ENCODE measurements at places on chromosomes 11 and 22. TPM values are rescaled to one million over a fixed set of nuclear protein-coding genes. Genes with fewer than 3 reads are reported as not detected.
A peak's percentile ranks its signal among the peaks of the same experiment; 100 is the strongest.

UCP3 gene
- polyA plus RNA-seq, result 3.0 TPM

KRTAP5-2 gene
- not detected for polyA plus RNA-seq

BDNF gene
- polyA plus RNA-seq, result 0.30 TPM

ROM1 gene
- 6.4 TPM for polyA plus RNA-seq

HEPACAM gene
- polyA plus RNA-seq, result 0.11 TPM

HTR3B gene
- polyA plus RNA-seq, result 0.13 TPM

NXPE1 gene
- polyA plus RNA-seq, result 0.10 TPM

BIRC3 gene
- polyA plus RNA-seq, result 2.4 TPM

GRCh38 chr22:39527481-39527961, 5.0 kb downstream of the RPS19BP1 start:
- no peak for DNase-seq

- DNase-seq, result no peak
These were observed 854.3 kb downstream of the METTL15 start for GRCh38 chr11:28962502-28962901.

DNA sequence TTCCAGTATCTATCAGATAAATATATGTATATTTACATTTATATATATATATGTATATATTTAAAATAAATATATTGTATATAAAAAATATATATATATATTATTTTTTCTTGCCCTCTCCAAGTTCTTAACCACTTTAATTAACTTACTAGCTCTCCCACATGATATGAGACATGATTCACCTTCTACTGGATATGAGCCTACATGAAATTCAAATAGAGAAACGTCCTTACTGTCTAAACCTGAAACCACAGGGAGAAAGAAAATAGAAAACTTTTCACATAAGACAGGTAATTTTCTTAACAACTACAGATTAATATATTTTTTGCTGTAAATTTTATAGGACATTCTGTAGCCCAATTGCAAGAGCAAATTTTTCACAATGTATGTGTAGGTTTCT, 391.6 kb downstream of the ETS1 start:
- DNase-seq, result no peak

GRCh38 chr22:49140911-49141665, 686.6 kb downstream of the BRD1 start:
- DNase-seq, result no peak

DNA sequence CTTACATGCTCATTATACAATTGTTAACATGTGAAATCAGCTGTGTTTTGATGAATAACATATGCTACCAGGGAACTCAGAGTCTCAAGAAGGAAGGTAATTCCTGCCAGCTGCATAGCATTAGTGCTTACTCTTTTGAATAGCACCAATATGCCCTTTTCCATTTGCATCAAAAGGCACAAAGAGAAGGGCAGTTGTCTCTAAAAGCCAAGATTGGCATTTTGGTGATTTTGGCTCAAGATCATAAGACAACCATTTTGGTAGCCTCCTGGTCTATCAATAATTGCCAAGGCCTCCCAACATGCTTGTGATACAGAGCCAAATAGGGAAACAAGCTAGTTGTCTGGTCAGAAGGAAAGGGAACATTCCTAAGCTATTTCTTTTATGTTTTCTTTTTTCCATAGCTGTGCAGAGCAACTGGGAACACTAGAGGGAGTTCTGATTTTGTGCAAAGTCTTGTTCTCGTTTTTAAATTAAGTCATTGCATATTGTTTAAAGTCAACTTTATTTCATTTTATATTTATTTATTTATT, 416.7 kb upstream of the CHORDC1 start:
- DNase-seq, result peak; percentile 55

DNA sequence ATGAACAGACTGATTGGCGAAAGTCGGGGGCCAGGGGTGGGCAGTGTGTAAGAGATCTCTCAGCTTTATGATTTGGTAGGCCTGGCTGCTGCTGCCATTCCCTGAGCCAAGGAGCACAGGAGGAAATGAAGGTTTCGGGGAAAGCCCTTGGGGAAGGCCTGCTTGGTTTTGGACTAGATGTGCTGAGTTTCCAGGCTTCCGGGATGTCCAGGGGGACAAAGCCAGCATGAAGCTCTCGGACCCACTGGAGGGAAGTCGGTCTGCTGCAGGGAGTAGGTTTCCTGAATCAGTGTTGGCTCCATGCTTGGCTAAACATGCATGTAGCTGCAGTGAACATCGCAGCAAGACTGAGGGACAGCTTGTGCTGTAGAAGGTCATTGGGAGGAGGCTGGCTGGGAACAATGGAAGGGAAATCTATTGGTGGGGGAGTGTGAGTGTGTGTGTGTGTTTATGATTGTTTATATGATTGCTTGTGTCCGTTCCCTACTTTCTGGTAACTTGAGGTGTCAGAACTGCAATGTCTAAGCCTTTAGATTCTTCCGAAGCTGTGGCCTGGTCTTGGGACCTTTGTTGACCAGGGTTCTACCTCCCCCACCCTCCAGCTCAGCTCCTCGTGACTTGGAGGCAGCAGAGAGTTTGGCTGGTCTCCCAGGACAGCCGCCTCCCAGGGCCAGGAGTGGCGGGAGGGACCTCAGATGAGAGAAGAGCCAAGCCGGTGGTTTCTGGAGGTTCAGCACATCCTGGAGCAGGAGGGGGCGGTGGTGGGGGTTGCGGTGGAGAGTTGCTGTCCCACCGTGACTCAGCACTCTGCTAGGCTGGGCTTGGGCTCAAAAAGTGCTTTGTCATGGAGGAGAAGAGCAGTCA, 4.0 kb upstream of the FTH1 start:
- peak; percentile 92 for DNase-seq

GRCh38 chr11:113241636-113242054, 72.7 kb upstream of the TTC12 start:
- no peak for DNase-seq

GRCh38 chr11:1782831-1783724, 19.4 kb upstream of the CTSD start:
- DNase-seq, result no peak

DNA sequence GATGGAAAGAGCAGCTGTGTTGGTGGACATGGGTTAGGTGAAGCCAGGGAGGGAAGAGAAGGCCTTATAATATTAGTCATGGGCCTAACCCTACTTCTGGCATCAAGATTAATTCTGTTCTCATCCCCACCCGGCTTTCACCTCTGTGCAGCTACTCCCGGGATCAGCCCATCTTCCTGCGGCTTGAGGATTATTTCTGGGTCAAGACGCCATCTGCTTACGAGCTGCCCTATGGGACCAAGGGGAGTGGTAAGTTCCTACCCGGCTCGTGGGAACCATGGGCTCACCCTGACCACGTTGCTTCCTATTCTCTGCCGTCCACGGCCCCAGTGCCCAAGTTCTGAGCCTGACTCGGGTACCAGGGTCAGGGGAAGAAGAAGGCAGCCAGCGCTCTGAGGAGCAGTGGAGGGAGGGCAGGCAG, 51.6 kb downstream of the ST3GAL4 start:
- no peak for DNase-seq

DNA sequence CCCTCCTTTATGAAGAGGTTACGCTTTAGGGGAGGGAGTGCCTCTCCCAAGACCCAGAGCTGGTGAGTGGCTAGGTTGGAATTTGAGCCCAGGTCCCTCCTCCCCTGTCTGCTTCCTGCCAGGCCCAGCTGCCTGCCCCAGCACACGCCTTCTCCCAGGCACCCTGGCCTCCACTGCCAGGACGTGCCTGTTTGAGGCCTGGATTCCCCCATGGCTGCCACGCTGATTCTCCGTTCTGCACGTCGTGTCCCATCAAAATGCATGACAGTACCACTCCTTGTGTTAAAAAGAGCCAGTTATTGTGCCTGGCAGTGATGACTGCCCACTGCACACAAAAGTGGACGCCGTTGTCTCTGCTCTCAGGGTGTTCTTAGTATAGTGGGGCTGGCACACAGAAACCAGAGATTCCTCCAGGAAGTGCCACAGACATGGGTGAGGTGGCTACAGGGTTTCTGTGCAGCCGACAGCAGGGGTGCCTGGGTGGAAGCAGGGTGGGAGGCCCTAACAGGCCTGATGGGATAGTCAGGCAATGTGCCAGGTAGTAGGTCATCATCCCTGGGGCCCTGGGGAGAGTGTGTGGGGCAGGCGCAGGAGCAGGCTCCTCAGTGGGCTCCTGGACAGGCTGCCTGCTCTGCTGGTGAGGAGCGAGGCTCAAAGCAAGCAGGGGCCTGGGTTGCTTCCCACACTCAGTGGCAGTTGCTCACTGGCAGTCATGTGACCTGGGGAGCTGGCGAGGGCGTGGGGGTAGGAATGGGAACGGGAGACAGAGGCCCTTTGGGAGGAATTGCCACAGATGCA, 24.2 kb downstream of the MED15 start:
- DNase-seq, result no peak

DNA sequence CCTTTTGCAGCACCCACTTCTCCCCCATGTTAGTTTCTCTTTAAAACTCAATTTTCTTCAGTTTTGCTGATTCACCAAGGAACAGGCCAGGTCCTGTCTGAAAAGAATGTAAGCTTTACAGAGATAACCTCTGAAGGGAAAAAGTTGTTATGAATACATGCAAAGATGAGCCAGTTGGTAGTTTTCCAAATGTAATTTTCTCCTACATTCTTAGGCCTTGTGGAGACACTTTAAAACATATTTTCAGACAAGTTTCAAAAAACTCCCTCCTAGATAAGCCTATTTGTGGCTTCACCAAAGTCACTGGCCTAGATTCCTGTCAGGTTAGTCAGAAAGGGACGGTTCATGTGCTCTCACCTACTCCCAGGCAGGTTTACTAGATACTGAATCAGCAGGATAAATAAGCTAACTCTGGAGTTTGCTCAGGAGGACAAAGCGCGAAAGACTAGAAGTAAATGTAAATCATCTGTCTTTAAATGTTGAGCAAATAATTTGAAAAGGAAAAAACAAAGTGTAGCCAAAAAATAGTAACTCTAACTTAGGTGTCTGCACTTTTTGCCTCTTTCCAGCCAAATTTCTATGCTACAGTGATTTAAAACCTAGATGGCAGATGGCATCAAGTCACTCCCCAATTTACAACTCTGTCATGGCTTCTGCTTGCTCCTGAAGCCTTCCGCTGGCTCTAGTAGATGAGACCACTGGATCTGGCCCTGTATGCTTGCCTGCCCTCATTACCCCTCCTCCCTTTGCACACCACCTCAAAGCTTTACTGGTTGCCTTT, 4.9 kb upstream of the ATP6V1E1 start:
- no peak for DNase-seq

DNA sequence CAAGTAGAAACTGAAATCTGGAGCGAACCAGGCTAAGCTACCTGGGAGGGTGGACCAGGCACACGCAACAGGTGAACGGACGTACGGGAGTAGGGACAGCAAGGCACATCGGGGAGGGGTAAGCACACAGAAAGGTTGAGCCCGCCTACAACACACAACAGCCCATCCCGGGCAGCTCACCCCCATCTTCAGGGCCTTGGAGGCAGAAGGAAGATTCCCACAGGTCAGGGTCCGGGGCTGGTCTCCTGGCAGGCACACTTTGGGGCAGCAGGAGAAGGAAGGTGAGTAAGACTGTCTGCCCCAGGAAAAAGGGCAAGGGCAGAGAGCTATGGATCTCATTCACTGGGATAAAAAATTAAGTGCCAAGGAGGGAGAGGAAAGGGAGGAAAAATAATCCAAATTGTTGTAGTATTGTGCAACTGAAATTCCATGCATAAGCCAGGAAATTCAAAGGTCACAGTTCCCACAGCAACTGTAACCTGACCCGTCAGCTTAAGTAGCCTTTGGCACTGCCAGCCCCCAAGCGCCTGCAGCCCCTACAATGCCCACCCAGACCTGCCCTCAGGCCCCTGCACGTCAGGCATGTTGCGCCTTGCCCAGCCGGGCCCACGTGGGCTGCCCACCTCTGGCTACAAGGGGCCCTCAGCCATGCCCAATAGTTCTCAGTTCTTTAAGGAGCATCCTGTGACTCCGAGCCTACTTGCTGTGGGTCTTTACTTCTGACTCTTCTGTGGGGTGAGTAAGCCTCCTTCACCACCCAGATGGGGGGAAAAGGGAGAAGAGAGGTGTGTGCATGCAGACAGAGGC, 51.8 kb downstream of the MICAL3 start:
- peak; percentile 69 for DNase-seq

DNA sequence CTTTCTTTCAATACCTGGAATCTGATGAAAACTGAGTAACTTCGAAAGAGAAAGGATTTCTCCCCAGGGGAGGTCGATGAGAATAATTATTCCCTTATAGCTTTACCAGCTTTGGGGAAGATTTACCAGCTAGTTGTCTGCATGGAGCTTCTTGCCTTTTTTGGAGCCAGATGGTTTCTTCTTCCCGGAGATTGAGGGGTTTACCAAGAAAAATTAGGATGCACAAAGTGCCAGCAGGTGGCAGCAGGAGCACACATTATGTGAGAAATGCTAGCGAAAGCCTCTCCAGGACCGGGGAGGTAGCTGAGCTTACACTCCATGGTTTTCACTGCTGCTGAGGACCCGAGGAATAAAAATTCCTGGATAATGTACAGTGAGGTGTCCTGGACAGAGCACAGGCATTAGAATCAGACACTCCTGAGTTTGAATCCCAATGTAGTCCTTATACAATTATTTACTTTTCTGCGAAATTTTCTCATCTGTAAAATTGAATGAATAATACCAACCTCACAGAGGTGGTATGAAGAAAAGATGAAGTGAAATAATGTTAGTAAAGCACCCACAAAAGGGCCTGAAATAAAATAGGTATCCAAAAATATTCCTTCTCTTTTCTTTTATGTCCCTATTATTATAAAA, 46.0 kb upstream of the PARVA start:
- DNase-seq, result peak; percentile 72

DNA sequence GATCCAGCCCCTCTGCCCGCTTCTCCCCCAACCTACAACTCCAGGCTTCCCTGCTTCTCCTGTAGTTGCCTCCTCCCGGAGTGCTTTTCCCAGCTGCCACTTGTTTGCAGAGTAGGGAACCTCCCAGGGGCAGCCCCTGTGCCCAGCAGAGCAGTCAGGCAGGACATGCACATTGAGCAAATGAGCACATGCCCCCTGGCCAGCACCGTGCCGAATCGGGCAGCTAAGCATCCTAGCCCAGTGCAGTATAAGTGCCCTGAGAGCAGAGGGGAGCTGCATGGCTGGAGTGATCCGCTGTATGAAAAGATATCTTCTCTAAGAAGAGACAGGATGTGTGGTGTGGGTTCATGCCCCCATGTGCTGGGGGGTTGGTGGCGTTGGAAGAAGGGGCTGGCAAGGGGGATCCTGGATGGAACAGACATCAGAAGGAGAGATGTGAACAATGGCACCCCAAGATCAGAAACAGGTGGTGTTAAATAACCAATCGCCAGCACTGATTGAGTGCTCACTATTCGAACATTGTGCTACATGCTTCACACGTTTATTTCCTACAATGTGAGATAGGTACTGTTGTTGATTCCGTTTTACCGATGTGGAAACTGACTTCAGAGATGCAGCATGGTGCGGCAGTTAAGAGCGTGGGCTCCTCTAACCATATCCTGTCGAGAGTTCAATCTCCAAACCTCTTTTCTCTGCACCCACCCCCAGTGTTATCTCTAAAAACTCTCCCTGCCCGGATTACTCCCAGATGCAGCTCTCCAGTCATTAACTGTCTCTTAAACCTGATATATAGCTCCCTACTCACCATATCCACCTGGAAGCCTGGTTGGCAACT, 1.2 kb downstream of the AIP start:
- no peak for DNase-seq
